ENCODE measurements at places on chromosomes 5 and 9.

- no peak for DNase-seq
Measured at GRCh38 chr9:98856982-98857381, 49.5 kb downstream of the GALNT12 start.

GRCh38 chr9:103798620-103799019 lies 295.5 kb upstream of the SMC2 start:
- DNase-seq: no peak

DNA sequence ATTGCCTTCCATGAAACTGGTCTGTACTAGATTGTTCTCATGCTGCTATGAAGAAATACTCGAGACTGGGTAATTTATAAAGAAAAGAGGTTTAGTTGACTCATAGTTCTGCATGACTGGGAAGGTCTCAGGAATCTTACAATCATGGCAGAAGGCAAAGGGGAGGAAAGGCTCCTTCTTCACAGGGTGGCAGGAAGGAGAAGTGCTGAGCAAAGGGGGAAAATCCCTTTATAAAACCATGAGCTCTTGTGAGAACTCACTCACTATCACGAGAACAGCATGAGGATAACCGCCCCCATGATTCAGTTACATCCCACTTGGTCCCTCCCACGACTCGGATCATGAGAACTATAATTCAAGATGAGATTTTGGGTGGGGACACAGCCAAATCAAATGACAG lies 163.2 kb downstream of the RFK start:
- no peak for DNase-seq

GRCh38 chr5:56480705-56481427 lies 247.7 kb upstream of the ANKRD55 start:
- DNase-seq: no peak

DNA sequence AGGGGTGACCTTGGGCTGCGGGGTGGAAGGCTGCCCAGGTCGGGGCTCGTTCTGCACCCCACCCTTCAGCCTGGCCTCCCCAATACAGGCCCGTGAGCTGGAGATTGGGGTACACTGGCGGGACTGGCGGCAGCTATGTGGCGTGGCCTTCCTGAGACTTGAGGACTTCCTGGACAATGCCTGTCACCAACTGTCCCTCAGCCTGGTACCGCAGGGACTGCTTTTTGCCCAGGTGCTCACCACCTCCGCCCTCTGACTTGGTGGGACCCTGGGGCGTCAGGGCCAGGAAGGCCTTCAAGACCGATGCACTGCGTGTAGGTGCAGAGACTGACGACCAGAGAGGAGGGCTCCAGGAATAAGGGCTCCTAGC lies 10.5 kb downstream of the ZDHHC12 start:
- DNase-seq: no peak

DNA sequence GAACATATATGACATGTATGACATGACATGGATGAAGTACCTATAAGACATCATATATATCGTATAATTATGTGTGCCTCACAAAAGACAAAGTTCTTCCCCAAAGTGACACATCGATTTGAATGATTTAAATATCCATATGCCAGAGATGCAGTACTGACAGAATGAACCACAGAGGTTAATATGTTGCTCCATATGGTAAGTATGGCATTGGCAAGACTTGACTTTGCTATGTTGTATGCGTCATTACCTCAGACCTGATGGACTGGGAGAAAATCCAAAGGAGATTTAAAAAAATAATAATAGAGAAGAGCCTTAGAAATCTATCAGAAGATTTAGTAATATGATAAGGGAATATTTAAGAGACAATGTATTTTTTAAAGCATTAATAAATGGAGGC lies 263.2 kb downstream of the PJA2 start:
- DNase-seq: no peak

- no peak for DNase-seq
Measured at GRCh38 chr9:129394061-129394885, 216.2 kb upstream of the IER5L start.

Measured in H1 (cell line).